ENCODE measurements at places on chromosomes 2 and 18.

DNA sequence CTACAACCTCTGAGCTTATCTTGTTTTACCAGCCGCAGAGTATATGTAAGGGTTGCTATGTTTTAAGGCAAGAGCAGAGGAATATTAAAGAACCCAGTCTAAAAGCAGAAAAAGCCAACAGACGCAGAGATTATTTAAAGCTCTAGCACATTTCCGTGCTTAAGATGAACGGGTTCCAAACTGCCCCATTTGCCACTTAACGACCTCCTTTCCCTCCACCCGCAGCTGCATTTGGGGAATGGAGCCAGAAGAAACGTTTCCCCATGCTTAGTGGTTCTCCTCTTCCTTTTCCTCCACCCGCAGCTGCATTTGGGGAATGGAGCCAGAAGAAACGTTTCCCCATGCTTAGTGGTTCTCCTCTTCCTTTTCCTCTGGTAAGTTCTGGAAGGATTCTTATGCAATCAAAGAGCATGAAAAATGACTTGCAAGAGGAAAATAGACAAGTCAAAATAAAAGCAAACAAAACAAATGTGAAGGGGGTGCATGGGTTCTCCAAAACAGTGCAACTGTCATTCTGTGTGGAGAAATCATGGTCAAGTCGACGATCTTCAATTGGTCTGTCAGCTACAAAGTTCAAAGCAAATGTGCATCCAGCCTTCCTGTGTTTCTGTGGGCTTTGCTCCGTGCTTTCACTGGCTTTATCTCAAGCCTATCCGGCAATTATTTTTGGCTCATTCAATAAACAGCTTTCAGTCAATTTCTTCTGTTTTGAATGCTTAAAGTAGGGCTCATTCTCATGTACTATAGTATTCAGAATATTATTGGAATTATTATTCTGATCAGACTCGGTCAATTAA, 57.8 kb downstream of the DIPK1C start:
- no peak for DNase-seq

DNA sequence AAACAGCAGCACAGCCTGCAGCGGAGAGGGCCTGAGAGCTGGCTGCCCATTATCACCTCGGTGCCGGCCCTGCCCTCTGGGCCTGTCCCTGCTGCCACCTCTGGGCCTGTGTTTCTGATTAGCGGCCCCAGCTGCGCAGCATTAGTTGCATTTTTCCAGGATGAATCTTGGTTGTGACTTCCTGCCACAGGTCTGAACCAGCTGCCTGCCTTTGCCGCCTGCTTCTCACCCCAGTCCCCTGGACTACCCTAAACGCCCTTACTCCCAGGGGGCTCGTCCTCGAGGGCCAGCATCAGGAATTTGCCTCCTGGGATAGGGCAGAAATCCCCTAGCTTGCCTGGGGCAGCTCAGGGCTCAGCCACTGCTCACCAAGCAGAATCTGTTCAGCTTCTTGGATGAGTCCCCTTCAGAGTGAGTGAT, 342.8 kb downstream of the DYSF start:
- DNase-seq = peak; percentile 53

GRCh38 chr2:86017901-86018896, 87.5 kb downstream of the POLR1A start:
- DNase-seq = peak; percentile 48

DNA sequence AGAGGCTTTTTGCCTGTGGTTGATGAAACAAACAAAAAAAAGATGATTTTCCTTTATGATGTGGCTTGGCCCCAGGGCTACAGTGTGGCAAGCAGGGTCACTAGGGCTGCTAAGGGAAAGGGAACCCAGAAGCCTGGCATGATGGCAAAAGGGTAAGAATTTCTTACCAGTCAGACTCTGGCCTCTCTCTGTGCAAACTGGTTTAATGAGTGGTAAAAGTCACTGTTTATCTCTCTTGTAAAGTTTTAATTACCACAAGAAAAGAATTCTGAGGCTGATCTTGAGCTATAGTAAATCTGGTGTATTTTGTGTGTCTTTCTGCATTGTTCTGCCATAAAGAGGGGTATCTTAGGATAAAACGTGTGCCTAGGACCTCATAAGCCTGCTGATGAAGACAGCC, 275.4 kb downstream of the STK39 start:
- no peak for DNase-seq
